DMS 273 treated with DMSO at 0.1 percent for 48 hours (cell line): ENCODE measurements at places on chromosomes 11 and 22.

DNA sequence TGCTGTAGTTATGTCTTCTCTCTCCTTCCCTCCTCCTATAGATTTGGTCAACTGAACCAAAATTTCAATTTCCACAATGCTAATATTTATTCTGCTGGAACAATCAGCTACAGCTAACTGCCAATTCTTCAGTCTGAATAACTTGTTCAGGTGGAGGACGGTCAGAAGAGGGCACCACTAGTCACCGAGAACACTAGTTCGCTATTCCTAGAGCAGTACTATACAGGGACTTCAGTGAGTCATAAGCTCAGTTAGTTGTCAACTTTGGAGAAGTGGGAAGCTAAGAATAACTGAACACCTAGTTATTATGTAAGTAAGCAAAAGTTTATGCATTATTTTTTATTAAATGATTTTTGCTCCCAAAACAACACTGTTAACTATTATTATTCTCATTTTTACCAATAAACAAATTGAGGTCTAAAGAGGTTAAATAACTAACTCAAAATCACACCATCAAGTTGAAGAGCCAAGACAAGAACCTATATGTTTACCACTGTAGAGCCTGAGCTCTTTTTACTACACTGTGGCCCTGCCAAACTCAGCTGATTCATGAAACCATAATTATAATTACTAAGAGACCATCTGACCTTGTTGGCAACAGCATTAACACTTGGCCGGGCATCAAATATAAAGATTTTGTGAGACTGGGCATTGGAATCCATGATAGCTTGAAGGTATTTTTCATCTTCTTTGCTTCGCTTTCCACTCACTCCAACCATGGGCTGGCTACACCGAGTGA is 59.0 kb downstream of the CEP57 start:
- no peak for DNase-seq

GRCh38 chr11:2736577-2737225 is 36.9 kb upstream of the KCNQ1OT1 start:
- DNase-seq, result no peak

DNA sequence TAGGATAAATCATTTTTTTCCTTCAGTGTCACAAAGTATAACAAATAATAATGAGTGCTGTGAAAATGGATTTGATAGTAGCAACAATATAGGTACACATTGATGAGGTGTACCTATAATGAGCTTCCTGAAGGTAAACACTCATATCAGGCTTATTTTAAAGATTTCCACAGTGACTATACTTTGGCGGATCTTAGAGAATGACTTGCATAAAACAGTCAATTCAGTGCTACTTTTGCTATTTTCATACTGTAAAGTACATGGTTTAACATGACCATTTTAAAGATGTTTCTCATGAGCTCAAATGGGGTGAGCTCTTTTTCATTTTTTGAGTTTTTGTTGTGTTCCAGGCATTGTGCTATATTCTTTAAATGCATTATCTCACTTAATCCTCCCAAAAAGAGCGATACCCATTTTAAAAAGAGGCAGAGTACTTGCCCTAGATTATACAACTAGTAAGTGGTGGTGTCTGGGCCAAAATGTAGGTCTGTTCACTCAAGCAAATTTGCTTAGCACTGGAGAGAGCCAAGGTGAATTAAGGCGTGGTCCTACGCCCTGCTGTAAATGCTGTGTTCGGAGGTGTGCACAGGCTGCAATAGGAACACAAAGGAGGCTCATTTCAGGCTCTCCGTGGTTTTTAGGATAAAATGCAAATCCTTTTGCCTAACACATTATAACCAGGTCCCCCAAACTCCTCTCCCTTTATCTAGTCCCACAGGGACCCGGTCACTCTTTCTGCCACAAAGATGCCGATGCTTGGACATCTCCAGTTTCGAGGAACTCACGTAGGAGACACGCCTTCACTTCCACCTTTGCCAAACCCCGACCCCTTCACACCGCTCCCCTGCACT is 617 bp upstream of the ALKBH3 start:
- no peak for DNase-seq

DNA sequence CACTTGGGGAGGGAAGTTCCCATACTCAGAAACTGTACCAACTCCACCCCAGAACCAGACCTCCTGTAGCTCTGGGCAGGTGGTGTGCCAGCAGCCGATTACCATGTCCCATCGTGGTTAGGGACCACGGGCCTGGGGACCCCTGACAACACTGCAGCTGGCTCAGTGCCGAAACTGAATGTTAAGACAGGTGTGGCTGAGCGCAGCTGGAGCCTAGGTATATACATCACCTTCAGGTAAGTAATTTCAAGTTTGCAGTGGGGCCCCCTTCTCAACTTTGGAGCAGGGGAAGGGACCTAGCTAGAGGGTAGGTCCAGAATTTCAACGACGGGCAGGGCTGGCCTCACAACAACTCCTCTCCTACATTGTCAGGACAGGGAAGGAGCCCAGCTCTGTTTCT is 20.7 kb upstream of the PISD start:
- no peak for DNase-seq

GRCh38 chr11:78694152-78694551 is 119.5 kb upstream of the NARS2 start:
- DNase-seq, result no peak

- peak; percentile 83 for DNase-seq
These were observed 88.8 kb downstream of the PDHX start for GRCh38 chr11:35005141-35005780.

DNA sequence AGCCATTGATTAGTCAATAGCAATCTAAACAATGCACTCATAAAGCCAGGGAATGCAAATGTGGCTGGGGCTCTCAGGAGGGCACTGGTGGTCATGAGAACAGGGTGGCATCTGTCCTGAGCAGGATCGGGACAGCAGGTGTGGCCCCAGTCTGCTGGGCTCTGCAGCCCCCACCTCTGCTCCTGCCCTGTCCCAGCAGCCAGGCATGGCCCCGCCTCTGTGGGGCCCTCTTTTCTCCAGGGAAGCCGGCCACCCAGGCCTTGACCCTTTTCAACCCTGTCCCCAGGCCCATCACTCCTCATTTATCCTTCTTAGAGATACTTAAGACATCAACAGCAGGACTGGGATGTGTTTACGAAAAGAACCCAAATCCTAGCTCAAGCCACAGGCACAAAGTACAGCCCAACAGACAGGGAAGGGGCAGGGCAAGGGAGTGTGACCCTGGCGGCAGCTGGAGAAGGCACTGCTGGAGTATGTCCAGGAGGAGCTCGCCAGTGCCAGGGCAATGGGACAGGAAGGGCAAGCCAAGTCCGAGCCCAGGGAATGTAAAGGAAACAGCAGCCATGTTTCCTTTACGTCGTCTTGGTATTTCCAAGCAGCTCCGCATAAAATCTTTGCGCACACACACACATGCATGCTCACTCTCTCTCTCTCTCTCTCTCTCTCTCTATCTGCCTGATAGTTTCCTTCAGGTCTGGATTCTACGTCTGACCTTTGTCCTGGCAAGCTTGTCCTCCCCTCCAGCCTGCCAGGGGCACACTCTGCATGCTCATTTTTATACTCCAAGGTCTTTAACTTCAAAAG is 59.9 kb downstream of the DGCR2 start:
- DNase-seq, result no peak

DNA sequence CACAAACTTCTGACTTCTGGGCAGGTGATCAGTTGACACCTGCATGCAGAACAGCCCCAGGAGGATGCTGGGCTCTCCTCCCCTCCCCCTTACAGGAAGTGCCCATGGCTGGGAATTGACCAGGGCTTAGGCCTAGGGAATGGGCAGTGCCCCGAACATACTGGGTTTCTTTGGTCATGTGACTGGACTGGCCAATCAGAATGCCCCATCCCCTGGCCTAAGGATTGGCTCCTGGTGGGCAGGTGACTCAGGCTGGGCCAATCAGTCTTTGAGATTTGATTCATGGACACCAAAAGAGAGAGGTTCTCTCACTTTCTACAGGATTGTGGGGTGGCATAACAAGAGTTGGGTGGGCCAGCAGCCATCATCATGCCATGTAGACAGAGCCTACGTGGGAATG is 37.1 kb downstream of the MCM5 start:
- peak; percentile 4 for DNase-seq

DNA sequence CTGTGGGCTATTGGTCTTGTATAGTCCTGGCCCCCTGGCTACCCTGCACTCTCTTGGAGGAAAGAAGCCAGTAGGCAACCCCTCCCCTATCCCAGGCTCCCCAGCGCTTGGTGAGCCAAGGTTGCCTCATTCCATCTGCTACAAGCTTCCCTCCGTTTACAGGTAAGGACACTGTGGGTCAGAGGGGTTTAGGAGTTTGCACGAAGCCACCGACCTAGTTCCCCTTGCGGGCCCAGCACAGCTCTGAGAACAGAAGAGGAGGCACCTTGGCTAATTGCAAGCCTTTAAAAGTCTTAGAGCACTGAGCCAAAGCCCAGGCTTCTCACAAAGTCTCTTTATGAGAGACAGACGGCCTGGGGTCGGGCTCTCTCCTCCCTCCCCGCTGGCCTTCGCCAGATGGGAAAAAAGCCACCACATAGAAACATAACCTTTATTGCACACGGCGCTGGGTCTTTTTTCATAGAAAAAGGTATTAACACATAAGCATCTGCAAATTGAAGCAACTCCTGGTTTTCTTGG is 99.8 kb downstream of the CEP164 start:
- no peak for DNase-seq

DNA sequence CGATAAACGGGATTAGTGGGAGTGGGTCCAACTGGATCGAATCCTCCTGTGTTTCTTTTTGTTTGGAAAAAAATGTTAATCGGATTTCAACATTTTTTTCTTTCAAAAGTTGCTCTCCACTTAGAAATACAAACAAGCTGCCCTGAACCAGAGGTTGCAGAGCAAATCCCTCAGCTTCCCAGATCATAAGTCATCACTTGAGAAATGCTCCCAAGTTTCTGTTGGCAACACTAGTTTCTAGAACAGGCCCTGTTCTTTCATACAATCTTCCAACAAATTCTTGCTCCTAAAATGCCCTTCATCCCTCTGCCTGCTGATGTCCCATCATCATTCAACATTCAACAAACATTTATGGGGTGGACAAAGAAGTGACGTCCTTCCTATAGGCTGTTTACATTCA is 1.3 kb upstream of the MLC1 start:
- no peak for DNase-seq

DNA sequence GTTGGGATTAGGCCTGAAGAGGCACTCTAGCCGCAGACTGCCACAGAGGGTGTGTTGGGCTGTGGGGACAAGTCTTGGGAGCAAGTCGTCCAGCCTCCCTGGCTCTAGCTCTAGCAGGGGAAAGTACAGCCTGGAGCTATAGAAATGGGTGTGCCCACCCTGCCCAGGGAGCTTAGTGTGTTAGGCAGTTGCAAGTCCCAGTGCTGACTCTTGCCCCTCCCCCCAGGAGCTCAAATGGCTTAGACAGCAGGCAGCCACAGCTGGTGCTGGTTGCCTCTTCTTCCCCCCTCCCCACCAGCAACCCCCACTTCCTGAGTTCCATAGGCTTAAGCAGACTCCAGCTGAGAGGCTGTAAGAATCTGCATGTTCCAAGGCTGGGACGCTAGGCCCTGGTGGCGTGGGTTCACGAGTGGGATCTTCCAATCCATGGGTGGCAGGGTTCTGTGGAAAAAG is 61.2 kb downstream of the GUCY1A2 start:
- no peak for DNase-seq

DNA sequence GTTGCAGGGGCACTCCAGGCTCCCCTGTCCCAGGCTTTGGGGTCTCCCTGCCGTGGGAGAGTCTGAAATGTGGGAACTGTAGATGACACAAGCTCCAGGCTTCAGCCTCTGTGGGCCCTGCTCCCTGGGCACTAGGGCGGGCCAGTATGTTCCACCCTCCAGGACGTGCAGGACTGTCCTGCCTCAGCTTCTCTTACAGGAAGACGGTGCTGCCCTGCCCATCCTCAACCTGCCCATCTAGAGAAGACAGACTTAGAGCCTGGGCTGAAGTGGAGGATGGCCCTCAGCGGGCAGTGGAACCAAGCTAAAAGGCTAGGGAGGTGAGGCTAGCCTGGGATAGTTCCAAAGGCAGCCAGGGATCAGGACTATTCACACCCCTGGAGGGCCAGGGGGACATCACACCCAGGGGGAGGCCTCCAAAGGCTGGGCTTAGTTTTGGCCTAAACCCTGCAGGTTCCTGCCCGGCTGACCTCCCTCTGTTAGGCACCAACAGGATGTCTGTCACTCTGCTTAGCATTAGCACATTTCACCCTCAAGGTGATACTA is 4.0 kb upstream of the CERK start:
- no peak for DNase-seq

DNA sequence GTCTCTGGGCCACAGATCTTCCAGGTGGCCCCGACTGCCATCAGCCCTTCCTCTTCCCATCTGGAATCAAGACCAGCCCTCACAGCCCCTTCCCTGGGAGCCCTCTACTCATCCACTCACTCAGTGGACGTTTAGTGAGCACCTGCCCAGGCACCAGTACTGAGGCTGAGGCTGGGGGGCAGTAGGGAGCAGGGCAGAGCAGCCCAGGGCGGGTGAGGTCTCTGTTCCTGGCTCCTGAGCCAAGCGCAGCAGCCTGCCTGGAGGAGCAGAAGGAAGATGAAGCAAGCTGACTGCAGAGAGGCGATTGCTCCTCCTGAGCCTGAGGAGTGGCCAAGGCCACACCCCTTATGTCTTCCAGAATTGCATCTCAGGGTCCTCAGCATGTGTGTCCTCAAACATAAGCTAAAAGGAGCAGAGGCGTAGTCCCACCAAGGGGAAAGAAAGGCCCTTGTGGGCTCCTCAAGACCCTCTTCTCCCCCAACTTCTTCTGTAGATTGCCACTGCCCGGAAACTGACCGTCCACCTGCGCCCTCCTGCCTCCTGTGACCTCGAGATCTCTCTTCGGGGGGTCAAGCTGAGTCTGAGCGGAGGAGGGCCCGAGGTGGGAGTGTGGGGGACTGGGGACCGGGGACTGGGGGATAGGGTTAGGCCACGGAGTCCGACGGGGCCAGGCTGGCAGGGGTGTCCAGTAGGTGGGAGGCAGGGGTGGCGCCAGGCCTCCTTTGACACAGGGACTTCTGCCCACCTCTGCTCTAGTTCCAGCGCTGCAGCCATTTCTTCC is 5.8 kb downstream of the MAPK8IP2 start:
- DNase-seq, result no peak

DNA sequence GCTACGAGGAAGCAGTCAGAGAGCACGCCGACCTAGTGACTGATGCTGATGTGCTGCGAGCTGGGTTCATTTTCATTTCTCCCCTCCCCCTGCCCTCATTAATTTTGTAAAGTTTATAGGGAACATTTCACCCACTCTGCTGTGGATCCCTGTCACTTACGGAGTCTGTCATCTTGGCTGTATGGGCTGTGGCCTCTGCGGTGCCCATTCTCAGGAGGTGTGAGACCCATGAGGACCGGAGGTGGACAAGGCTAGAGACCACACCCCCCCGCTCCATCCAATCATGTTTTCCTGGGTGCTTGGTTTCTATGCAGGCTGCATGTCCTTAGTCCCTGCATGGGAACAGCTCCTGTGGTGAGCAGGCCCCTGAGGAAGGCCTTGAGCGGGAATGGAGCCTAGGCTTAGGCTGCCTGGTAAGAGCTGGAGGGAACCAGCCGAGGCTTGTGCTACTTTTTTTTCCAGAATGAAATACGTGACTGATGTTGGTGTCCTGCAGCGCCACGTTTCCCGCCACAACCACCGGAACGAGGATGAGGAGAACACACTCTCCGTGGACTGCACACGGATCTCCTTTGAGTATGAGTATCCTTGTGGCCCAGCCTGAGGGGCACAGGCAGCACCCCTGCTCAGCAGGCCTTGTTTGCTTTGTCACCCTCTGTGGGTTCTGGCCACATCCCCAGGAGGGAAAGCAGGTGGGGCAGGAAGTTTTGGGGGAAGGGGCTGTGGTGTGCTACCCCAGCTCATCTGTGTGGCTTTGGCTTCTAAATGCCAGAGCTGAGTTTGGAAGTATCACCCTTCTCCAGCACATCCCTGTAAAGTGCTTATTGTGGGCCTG is 19.1 kb downstream of the CLDN5 start:
- DNase-seq, result no peak

GRCh38 chr11:15687342-15687741 is 572.6 kb downstream of the INSC start:
- no peak for DNase-seq
